Activated CD4-positive, alpha-beta T cell treated with anti-CD3 and anti-CD28 coated beads, Interleukin-2, amount 10 ng/mL, durations not matched to agents 7 days and 5 days (primary cell): ENCODE measurements at places on chromosomes 7 and 10.

DNA sequence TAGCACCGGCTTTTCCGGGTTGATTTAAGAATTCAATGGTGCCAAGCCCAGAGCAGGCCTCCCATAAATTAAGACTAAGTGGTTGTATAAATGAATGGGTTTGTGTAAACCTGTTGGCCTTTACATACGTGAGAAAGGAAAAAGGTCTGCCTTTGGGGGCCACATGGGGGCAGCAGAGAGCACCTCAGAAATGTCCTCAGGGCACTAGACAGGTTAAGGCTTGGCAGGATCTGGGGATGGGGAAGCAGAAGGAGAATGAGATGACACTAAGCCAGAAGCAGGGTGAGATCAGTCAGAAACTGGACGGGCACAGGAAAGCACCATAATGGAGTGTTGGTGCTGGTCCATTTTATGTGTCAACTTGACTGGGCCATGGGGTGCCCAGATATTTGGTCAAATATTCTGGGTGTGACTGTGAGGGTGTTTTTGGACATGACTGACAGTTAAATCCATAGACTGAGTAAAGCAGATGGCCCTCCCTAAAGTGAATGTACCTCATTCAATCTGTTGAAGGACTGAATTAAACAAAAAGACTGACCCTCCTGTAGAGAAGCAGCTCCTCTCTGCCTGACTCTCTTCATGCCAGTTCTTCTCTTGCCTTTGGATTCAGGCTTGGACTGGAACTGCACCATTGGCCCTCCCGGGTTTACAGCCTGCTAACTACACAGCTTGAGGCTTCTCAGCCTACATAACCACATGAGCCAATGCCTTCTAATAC is 58.9 kb downstream of the FRMPD2 start:
- peak; percentile 51 for DNase-seq

- no peak for DNase-seq
Measured at GRCh38 chr10:87860816-87861403, 2.4 kb downstream of the KLLN start.

- DNase-seq = no peak
Measured at GRCh38 chr7:45684910-45685618, 110.9 kb downstream of the ADCY1 start.

DNA sequence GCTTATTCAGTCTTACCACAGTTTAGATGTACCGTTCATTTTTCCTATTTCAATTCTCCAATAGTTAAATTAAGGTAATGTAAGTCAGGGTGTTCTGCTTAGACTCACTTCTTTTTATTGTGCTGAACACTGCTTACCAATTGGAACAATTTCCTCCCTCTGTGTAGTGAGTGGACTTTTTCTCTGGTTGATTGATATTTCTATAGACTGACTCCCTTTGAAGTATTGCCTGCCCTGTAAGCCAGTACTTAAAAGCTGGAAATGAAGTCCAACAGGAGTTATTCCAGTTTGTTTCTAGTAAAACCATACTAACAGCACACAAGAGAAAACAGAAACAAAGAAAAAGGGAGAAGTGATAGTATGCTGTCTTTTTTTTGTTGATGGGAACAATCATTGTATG is 1674.9 kb downstream of the REEP3 start:
- no peak for DNase-seq

DNA sequence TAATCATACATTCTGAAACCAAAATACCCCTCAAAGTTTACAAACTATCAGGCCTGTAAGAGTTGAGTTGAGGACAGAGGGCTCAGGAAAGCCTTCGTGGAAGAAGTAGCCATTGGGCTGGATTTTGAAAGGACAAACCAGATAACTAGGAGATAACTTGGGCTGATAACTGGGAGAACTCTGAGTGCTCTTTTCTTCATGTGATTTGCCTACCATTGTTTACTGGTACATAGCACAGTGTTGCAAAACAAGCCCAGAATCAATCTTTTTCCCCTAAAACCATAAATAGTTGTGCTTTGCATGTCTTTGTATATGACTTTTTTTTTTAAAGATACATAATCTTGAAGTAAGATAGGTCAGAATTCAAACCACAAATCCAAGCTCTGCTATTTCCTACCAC is 106.7 kb upstream of the ITGB1 start:
- no peak for DNase-seq

GRCh38 chr10:5816170-5816569 is 2.9 kb upstream of the GDI2 start:
- no peak for DNase-seq

DNA sequence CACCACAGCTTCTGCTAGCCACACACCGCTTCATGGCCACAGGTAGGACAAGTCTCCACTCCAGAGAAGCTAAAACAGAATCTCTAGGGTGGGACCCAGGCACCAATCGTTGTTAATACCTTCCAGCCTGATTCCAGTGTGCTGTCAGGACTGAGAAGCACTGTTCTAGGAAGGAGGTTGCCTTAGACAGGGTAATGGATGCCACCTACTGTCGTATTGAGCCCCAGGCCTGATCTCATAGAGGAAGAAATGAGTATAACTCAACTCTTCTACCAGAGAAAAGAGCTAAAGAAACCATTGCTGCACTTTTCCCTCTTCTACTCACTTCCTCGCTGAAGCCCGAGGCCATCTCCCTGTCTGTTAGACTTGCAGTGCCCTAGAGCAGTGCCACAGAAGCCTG is 31.8 kb downstream of the CNNM1 start:
- DNase-seq = no peak

GRCh38 chr10:133359972-133360610 is 2.3 kb upstream of the FUOM start:
- DNase-seq = no peak

GRCh38 chr10:113631684-113632367 is 32.0 kb downstream of the NRAP start:
- DNase-seq = no peak

- no peak for DNase-seq
Measured at GRCh38 chr7:44463169-44463808, 27.2 kb downstream of the NUDCD3 start.

- DNase-seq = peak; percentile 14
Measured at GRCh38 chr10:24552346-24553016, 171.2 kb downstream of the ARHGAP21 start.

DNA sequence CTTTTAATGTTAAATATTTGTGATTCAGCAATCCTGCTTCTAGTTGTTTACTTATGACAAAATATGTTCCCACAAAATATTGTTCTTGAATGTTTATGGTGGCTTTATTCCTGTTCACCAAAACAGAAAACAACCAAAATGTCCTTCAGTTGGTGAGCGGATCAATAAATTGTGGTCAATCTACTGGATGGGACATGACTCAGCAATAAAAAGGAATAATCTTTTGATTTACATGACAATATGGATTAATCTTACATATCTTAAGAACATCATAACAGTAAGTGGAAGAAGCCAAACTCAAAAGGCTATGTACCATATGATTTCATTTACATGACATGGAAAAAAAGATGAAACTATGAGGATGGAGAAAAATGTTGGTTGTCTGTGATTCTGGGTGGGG is 691.3 kb upstream of the GHITM start:
- DNase-seq = no peak

DNA sequence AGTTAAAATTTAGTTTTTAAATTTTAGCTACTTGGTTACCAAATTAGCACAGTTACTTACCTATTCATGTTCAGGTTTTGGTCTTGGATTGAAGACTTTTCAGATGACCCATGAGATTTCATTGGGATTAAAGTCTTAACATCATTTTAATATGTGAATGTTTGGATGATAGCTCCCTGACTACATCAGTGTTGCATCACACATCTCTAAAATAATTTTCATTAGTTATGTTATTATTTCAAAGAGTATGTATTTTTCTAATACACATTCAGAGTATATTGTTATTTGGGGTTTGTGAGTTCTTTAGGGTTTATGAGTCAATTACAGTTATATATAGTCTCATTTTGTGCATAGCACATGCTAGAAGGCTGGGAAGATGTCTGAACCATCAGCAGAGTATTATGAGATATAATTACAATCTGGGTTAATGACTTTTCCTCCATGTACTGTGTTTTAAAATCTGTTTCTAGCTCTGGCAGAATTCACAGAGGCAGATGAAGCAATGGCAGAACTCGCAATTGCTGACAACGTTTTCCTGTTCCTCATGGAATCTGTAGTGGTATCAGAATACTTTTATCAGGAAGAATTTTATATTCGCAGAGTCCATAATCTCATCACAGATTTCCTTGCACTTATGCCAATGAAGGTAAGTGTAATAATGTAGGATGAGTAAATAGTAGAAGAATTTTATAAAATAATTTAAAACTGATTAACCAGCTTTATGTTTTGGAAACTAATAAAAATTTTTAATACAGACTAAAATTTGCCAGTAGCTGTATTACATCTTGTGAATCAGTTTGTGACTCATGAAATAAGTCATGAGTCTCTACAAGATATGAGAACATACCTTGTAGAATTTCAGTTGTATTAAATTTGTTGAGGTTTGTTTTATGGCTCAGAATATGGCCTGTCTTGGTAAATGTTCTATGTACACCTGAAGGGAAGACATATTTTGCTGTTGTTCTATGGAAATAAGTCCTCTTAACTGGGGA is 26.9 kb downstream of the NUP205 start:
- no peak for DNase-seq

GRCh38 chr7:52586704-52587103 is 448.7 kb upstream of the POM121L12 start:
- DNase-seq = no peak

GRCh38 chr10:113087165-113088029 is 137.3 kb downstream of the TCF7L2 start:
- no peak for DNase-seq

DNA sequence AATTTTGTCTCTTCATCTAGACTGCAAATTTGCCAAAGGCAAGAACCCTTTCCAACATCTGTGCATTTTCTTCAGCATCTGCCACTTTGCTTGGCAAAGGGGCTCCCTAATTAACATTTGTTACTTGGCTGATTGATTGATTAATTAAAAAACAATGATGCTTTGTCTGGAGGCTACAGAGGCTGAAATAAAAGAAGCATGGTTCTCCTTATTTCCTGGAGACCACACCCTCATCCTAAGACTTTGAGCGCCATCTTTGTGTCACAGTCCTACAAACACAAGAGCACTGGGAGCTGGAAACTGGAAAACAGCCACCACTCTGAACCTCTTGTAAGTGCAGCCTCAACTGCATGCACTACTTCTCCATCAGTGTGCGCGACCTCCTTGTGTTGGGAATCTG is 189.2 kb downstream of the C7orf25 start:
- DNase-seq = no peak

DNA sequence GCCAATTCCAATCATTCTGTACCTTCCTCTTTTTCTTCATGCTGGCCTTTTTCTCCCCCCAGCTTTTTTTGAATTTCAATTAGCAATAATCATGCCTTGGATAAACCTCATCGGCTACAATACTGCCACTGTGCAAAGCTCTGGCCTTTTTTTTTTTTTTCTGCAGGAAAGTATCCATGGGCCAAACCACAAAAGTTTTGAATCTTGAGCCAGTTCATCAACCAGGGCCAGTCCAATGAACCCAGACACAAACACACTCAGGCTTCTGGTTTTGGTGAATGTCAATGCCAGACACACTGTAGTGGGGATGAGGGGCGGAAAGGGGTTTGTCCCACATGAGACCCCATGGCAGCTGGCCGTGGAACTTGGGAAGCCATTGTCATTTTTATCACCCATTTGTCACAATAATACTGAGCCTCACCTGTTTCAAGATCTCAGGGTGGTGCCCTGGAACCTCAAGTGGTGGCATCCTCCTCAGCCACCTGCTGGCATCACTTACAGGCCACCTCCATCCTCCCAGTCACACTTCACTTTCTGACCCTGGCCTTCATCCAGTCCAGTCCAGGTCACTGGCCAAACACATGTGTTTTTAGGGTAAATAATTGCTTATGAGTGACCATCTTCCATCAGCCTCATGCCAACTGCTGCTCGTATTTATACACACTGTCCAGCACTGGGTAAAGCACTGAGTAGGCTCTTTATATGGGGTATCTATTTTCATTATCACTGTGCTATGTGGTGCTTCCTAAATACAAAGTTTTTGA is 40.8 kb upstream of the TSPAN33 start:
- DNase-seq = no peak

GRCh38 chr10:85645926-85646711 is 720.5 kb downstream of the GRID1 start:
- DNase-seq = no peak

- peak; percentile 17 for DNase-seq
Measured at GRCh38 chr10:79316671-79317431, 30.4 kb upstream of the PPIF start.

DNA sequence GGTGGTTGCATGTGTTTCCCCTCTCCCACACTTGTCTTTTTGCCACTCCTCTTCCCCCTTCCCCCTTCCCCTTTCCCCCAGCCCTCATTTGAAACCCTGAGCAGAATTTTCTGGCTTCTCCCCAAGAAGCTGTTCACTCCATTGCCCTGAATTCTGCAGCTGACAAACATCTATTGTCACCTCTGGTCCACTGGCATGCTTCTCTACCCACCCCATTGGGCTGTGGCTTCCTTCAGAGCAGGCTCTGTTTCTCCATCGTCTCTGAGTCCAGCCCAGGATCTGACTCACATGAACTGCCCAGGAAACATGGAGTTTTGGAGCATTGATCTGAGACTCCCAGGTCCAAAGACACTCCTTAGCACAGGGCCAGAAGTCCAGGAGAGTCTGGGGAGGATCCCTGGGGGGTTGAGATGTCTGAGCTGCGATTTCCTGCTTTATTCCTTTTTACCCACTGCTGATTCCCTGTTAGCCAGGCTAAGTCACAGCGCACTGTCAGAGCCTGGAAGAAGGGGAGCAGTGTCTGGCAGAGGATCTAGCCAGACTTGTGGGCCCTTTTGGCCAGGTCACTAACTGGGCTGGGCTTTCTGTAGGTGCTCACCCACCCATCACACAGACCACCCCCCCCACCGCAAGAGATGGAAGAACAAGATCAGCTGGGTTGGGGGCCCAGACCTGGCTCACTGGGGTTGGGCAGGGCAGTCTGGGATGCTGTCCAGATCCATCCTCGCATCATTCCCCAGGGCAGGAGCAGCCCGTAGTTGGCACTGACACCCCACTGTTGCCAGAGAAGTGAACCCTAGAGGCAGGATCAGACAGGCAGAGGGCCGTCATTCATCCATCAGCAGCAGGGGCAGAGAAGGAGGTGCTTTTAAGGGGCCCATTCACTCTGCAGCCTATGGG is 3.5 kb downstream of the CHAT start:
- no peak for DNase-seq

DNA sequence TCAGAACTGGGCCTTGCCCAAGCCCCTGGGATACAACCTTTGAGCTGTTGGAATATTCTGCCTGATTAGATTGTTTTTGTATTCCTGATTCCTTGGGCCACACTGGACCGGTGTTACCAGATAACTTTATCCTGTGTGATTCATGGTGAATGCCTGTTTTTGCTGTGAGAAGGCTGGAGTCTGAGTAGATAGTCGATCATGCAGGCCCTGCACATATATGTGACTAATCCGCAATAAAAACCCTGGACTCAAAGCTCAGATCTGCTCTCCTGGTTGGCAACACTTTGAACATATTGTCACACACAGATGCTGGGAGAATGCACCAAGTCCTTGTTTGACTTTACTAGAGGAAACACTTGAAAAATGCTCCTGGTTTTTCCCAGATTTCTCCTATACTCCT is 183.9 kb upstream of the MBL2 start:
- DNase-seq = no peak

GRCh38 chr10:61742812-61743211 is 80.1 kb downstream of the CABCOCO1 start:
- DNase-seq = no peak

- no peak for DNase-seq
Measured at GRCh38 chr10:99337311-99337811, 8.2 kb downstream of the CNNM1 start.
